HFFc6 (cell line): ENCODE measurements at places on chromosomes 1 and 21. TPM values are rescaled to one million over a fixed set of nuclear protein-coding genes. Genes with fewer than 3 reads are reported as not detected.

DNA sequence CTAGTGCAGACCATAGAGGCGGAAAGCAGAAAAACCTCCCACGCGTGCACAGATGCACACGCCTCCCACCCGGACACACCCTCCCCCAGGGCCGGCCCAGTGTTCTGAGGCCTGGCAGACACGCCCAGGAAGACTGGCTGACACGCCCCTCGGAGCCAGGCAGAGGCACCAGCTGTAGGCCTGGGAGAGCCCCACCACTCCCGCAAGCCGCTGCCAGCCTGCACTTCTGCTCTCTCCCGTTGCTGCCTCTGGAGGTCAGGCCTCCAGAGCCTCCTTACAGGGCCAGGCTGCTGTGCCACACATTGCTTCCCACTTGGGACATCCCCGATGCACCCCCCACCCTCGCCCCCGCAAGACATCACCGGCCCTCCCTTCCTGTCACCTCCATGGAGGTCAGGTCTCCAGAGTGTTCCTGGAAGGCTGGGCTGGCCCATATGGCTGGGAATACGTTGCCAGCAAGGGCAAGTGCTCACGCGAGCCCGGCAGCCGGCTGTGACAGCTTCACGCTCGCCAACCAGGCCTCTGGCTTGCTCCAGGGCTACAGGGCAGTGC is 40.4 kb downstream of the CASZ1 start:
- DNase-seq: no peak

DNA sequence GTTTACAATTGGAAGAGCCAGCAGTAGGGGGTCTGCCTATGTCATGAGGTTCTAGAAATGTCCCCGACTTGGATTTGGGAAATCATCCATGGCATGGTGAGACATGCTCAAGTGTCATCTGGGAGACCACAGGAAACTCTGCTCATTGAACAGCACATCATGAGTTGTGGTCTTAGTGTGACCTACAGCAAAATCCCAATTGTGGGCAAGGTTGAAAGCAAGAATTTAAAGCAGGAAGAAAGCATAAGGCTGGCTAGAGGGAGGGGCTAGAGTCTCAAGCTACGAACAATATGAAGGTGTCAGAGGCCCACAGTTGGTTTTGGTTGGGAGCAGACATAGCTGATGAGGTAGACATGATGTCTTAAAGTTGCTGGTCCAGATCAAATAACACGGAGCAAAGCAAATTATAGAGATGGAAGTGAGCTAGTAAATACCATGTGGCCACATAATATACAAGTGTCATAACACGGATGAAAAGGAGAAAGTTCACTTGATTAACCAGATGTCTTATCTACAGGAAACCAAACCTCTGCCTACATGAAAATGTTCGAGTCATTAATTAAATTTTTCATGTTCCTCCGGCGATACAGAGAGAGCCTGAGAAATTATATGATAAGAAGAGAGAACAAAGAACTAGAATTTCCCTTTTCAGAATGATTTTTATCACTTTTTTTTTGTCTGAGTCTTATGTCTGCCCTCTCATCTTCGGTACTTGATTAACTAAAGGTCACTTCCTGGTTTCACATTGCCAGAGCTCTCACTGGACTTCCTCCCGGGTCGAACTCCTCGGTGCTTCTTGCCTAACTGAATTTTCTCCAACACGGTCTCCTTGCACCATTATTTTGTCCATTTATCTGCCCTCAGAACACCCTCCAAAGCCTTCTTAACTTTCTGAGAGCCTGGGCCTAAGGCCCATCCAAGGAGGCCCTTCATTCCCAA is 67.5 kb upstream of the DUSP10 start:
- DNase-seq: no peak

ANGPTL7 gene
- not detected in 3 replicates for total RNA-seq

GRCh38 chr1:171217658-171218443 is 30.4 kb upstream of the FMO1 start:
- DNase-seq: no peak

DNA sequence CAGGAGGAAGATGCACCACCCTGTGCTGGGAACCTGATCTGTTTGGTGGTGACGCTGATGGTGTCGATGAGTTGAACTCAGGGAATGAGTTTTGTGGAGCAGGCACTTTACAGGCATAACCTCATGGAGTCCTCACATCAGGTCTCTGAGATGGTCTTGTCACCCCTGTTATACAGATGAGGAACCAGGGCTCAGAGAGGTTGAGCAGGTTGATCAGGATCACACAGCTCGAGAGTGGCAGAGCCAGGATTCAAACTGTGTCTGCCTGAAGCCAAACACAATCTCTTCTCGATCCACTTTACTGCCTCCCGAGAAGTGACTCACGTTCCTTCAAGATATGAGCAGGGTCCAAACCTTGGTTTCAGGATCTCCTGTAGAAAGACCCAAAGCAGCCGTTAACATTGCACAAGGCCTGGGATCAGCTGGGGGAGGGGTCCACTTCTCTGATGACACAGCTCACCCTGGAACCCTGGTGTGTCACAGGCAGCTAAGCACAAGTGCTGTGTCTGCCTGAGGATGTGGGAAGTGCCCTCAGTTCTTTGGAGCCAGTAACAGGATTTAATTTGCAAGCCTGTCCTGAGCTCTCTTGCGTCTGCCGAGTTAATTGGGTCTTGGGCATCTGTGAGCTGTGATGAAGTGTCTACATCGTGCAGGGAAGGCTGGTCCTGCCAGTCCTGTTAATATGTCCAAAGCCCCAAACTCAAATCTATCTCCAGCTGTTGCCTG is 65.4 kb upstream of the STUM start:
- no peak for DNase-seq

DNA sequence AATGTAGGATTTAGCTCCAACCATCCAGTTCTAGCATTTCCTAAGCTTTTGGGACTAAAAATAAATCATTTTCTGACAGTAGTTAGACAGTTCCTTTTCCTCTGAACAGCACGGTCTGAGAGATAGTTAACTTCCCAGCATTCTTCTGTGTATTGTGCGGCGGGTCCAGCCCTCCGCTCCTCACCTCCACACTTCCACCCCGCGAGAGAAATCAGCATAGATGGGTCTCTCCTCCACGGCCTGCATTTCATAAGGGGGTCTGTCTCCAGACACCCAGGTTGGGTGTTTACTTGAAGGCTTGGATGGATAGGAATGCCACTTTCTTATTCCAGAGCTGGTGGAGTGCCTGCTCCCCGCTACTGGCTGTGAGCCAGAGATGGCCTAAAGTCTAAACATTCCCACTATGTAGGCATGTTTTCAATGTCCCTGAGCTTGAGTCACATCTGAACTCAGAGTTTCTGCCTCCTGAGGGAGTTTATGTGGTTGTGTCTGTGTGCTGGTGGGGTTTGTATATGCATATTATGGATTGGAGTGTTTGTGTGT is 38.0 kb upstream of the PPP2R5A start:
- DNase-seq: peak; percentile 30

OR14K1 gene
- total RNA-seq: not detected in 3 replicates

CYP4A11 gene
- not detected in 3 replicates for total RNA-seq

DNA sequence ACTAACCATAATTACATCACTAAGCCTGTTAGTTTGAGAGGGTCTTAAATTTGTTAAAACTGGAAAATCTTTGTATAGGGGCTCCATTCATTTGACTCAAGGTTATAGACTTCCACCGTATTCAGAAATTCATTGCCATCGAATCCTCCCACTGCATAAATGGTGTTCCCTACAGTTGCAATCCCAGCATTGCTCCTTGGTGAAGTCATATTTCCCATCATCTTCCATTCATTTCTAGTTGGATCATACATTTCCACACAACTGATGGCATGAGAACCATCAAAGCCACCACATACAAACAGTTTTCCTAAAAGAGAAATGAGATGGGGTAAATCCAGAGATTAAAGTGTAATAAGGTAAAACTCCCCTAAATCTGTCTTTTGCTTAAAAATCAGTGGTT is 19.1 kb downstream of the IVNS1ABP start:
- DNase-seq: no peak

DNA sequence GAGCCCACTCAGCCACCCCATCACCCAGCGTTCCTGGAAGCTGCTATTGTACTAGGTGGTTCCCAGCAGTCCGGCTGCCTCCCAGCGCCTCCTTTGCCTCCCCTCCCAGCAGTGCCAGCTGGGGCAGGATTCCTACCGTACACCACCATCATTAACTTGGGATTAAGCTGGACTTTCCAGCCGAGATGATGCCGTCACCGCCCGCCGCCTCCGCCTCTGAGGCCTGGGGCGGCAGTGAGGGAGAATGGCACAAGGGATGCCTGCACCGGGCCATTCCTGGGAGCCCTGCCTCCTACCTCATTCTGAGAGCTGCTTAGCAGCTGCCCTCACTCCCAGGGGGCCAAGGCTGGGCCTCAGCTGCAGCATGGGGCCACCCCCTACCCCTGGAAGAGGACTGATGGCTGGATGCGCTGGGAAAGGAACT is 13.2 kb downstream of the CNTN2 start:
- no peak for DNase-seq

- no peak for DNase-seq
These were observed 1160.8 kb upstream of the B3GALT2 start for GRCh38 chr1:194347200-194347599.
